ENCODE measurements at places on chromosomes 6 and 20. TPM values are rescaled to one million over a fixed set of nuclear protein-coding genes. Genes with fewer than 3 reads are reported as not detected.

Gene LY6G5C
- total RNA-seq, result not detected

Gene HACE1
- 9.1 TPM for total RNA-seq

Gene OR2H2
- not detected for total RNA-seq

Gene ZNF311
- 1.8 TPM for total RNA-seq

Gene XKR7
- total RNA-seq, result not detected

Gene UQCC2
- total RNA-seq, result 33.8 TPM

Gene TAF11
- 16.7 TPM for total RNA-seq

Gene TBC1D20
- total RNA-seq, result 38.8 TPM

Measured in pericardium fibroblast (primary cell).